Stimulated activated CD4-positive, alpha-beta T cell treated with anti-CD3 and anti-CD28 coated beads, Interleukin-4, amount 100 ng/mL, for 48 hours (primary cell): ENCODE measurements at places on chromosomes 12 and 14.
A peak's percentile ranks its signal among the peaks of the same experiment; 100 is the strongest.

GRCh38 chr14:75821831-75822521 lies 159.8 kb downstream of the TGFB3 start:
- no peak for DNase-seq

DNA sequence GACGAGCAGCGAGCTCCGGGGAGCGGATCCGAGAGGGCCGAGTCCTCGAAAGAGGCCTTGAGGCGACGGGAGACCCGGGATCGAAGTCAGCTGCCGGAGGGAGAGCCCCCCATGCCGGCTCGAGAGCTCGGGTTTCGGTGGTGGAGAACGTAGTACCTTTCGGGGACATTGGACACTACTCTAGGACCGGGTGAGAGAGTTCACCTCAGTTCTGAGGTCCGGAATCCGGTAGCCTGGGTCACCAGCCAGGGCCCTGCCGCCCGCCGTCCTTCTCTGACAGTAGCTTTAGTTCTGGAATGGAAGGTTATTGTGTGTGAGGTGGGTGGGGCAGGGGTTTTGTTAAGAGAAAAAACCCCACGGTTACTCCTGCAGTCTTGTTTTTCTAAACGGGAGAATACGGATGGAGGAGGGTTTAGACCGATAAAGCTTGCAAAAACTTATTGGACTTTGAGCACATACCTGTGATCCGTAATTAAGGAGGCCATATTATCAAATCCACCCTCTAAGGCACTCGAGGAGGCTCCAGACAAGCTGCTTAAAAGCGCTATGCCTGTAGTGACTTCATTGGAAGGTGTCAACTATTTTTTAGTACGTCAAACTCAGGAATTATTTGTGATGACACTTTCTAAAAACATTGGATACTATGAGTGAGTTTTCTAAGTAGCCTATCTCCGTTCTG lies 765 bp downstream of the SCYL2 start:
- peak; percentile 8 for DNase-seq

DNA sequence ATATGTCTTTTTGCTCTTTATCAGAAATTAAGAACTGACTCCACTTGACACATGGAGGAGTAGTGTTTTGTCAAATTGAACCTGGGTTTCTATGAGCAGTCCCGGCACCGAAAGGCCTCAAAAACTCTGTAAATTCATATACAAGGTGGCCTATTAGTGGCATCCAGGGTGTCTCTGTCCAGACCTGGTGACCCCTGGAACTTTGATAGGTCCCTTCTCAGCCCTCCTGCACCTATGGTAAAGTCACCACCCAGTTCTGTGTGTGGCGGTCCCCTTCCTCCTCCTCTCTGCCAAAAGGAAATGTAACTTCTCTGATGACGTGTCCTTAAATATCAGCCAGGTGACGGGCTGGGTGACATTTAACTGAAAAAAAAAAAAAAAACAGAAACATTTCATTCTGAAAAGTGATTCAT lies 204.0 kb upstream of the FOXN3 start:
- peak; percentile 26 for DNase-seq

DNA sequence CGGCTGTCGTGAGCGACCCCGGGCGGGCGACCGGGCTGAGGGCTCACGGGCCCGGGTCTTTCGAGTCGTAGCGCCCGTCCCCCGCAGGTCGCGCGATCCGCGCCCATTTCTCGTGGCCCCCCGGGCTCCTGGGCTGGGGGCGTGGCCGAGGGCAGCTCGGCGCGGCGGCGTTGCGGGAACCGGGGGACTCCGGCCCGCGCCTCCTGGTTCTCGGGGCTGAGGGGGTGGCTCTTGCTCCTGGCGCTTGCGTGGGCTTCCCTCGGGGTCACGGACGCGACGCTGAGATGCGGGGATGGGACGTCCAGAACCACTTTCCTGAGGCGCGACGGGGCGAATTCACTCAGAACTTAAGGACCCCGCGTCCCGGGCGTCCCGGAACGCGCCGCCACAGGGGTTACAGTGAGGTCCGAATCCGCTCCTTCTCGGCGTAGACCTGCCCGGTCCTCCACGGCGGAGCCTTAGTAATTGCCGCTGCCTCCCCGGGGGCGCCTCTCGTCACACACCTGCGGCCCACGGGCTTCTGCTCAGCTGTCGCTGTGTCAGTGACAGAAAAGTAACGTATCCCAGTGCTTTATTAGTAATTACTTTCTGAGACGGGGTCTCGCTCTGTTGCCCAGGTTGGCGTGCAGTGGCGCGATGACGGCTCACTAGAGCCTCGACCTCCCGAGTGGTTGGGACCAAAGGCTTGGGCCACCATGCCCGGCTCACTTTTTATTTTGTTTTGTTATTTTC lies 606 bp downstream of the EP400 start:
- no peak for DNase-seq

DNA sequence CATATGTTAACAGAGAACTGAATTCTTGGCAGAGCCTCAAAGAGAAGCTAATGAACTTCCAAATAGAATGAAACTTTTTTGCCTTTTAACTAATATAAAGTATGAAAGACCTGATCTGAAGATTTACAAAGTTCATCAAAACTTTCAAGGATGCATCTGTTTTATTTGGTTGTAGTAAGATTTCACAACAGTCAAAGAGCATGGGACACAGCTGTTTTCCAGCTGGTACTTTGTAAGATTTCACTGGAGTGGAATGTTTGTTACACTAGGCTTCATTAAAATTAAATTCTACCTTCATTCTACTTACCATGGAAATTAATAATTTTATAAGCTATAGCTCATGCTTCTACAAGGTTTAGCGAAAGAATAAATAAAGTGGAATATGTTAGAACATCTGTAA lies 351.2 kb downstream of the SLC6A15 start:
- no peak for DNase-seq

GRCh38 chr14:67500981-67501380 lies 12.5 kb upstream of the TMEM229B start:
- no peak for DNase-seq

- DNase-seq, result no peak
Observed at GRCh38 chr12:107780298-107780697, 5.8 kb downstream of the ASCL4 start.

DNA sequence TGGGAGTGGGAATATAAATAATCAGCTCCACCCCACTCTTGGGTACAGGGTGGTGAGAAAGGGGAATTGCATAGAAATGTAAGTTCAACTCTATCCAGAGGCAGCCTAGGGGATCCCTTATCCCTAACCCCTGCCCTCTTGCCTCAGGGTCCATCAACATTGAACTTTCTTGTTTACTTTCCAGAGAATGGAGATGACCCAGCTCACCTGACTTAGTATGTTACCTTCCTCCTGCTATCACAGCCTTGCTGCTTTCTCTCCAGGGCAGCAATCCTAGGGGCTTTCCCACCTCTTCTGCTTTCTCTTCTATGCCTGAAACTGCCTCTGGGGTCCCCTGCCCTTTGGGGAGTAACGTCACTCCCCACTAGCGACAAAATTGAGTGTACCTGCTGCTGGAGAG lies 2.7 kb downstream of the LRP1 start:
- DNase-seq, result no peak

GRCh38 chr14:71437870-71438269 lies 494.4 kb upstream of the RGS6 start:
- DNase-seq, result no peak

GRCh38 chr14:51564986-51565604 lies 86.6 kb upstream of the FRMD6 start:
- DNase-seq, result no peak

GRCh38 chr12:57236925-57237595 lies 7.5 kb downstream of the SHMT2 start:
- no peak for DNase-seq

GRCh38 chr12:122726080-122726558 lies 4.5 kb downstream of the HCAR1 start:
- peak; percentile 28 for DNase-seq

DNA sequence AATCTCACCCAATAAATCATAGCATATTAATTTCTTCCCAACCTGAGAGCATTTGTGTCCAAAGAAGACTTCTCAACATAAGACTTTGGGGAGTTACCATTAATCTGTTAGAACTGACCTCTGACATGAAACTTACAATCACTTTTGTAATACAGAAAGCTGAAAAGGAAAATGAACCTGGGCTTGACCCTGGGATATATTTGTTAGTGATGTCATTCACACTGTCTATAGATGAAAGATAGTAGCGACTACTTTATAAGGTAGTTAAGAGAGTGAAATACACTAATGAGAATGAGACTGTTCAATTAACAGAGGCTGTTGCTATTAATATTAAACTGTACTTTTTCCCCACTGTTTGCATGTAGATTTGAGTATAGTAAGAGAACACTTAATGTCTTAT lies 1334.8 kb upstream of the TMEM132C start:
- no peak for DNase-seq

DNA sequence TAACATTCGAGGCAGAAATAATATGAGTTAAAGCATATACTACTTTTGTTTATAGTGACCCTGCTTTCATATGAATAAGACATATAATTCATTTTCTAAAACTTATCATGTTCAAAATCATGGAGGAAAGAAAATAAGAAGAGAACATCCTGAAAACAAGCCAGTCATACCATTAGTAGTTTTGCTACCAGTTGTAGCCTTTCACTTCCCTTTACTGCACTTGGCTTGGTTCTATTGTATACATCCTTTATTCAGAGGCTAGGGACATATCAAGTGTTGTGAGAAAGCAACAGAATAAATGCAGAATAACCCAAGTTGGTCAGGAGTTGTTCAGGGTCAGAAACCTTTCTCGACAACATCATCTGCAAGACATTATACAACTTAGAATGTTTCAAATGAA lies 598.7 kb downstream of the SOX5 start:
- no peak for DNase-seq

DNA sequence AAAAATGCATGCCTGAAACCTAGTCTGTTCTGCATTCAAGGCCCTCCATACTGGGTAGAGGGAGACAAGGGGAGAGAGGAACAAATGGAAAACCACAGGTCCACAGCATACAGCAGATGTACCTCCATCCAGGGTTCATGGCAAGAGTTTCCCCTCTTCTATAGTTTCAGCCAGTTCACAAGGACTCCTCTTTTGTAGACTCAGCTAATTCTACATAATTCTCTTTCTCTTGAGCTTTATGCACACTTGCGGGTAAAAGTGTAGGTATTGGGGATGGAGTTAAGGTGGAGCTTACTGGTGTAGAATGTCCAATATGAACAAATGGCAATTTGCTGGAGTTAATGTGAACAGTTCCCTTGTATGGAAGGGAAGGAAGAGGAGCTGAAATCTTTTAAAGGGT lies 23.4 kb downstream of the G2E3 start:
- no peak for DNase-seq

DNA sequence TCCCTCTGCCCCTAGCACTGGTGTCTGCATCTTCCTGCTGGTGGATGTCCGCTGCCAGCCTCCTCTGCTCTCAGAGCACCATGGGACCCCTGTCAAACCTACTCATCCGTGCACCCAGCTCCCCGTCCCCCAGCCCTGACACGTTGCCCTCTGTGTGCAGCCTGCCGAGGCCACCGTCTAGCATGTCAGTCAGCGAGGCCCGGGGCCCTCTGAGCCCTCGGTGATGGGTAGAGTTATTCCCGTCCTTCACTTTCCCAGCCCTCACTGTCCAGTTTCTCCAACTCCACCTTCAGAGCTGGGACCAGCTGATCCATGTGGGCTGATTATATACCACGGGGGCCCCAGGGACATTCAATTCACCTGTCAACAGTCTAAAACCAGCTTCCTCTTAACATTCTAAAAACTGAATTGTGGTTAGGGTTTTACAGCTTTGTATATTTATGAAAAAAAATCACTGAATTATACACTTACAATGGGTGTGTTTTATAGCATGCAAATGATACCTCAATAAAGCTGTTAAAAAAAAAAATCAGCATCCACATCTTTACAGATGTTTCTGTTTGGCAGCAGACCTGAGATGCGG lies 61.3 kb downstream of the CCDC88C start:
- no peak for DNase-seq
